ENCODE measurements at places on chromosomes 2 and 18.

- no peak for DNase-seq
Measured at GRCh38 chr18:52341608-52342381, 1.8 kb downstream of the DCC start.

GRCh38 chr2:26072925-26073768 is 39.3 kb downstream of the RAB10 start:
- no peak for DNase-seq

DNA sequence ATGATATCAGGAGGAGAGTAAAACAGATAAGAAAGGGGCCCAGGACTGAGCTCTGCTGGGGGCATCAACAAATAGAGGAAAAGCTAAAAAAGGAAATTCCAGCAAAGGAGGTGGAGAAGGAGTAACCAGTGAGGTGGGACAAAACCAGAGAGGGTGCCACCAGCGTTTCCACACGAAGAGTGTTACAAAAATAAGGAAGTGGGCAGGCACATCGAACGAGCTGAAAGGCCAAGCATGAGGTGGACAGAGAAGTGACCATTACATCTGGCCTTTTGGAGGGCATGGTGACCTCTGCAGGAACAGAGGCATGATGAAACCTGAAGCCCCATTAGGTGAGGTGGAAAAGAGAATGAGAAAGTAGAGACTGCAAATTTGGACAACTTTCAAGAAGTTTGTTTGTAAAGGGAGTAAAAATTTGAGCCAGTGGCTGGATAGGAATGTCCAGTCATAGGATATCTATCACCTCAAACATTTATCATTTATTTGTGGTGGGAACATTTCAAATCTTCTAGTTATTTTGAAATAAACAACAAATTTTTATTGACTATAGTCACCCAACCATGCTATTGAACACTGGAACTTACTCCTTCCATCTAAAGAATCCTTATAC is 18.4 kb upstream of the VIT start:
- DNase-seq = no peak

DNA sequence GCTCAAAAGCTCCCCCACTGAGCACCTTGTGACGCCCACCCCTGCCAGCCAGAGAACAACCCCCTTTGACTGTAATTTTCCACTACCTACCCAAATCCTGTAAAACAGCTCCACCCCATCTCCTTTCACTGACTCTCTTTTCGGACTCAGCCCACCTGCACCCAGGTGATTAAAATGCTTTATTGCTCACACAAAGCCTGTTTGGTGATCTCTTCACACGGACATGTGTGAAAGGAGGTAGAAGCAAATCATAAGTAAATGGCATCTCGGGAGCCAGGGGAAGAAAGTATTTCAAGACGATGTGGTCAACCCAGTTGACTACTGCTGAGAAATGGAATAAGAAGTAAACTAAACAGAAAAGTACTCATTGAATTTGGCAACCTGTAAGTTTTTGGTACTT is 11.2 kb upstream of the NCKAP1 start:
- DNase-seq = no peak

DNA sequence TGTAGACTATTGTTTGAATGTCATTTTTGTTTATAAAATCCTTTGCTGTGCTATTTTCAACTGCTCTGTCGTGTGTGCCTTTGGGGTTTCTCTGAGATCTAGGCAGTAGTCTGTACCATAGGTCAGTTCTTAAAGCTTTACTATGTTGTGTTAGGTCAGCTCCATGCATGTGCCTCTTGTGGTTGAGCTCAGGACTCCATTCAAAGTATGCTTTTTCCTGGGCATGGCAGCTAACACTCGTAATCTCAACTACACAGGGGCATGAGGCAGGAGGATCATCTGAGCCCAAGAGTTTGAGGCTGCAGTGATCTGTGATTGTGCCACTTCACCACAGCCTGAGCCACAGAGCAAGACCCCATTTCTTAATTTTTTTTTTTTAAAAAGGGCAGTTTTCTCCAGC is 174.4 kb upstream of the SPHKAP start:
- DNase-seq = no peak

- no peak for DNase-seq
Measured at GRCh38 chr2:234273887-234274584, 222.8 kb downstream of the ARL4C start.

- DNase-seq = no peak
Measured at GRCh38 chr2:160440888-160441287, 52.7 kb downstream of the RBMS1 start.

GRCh38 chr2:74327199-74327598 is 16.0 kb downstream of the SLC4A5 start:
- no peak for DNase-seq

DNA sequence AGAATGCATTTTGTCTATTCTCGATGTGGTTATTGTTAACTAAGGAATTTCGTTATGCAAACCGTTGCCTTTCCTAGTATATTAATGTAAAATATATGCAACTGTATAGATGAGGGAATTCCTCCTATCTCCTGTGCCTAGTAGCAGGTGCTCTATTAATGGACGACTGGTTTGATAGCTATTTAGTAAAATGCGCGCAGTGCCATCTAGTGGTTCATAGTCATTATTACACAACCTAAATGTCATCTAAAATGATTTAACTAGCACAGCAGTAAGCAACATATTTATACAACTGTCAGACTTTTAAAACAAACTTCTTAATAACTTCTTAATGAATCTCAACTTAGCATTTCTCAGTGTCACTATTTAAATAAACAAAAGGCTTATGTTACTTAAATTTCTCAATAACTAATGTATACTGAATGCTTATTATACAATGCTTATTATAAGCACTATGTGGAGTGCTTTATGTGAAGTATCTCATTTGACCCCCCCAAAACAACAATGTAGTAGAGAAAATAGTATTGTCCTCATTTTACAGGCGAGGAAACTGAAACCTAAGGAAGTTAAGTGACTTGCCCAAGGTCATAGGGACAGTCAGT is 77.9 kb downstream of the DTNA start:
- DNase-seq = peak; percentile 46

GRCh38 chr2:174138161-174138560 is 110.2 kb downstream of the OLA1 start:
- DNase-seq = no peak

GRCh38 chr2:12155303-12156051 is 409.0 kb downstream of the LPIN1 start:
- no peak for DNase-seq

GRCh38 chr2:17319090-17319489 is 199.2 kb downstream of the RAD51AP2 start:
- no peak for DNase-seq

GRCh38 chr2:30601375-30601774 is 154.3 kb downstream of the LCLAT1 start:
- DNase-seq = no peak

- DNase-seq = no peak
Measured at GRCh38 chr18:32173654-32174053, 16.2 kb upstream of the MEP1B start.

DNA sequence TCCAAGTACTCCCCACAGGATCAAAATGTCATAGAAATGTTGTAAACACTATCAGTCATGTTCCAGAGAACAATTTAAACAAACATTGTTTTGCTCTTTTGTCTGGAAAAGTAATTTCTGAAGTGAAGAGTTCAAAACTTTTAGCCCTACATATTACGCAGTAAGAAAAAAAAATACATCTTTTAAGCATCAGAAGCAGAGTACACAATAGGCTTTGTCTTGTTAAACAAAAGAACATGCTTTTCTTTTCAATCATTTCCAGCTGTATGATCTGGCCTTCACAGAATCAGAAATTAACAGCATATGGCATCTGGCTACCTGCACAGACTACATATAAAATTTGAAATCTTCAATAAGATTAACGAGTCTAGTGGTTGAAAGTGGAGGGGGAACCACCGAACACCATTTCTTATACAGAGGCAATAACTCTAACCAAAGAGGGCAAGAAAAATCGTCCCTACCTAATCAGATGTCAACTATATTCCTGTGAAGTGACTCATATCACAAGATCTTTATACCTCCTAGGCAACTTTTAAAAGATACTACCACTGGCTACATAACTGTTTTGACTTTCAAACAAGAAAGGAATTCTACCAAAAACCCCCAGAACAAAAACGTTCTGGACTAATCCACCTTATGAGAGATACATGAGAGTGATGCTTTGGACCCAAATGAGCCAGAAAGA is 149.3 kb downstream of the EXOC6B start:
- no peak for DNase-seq

DNA sequence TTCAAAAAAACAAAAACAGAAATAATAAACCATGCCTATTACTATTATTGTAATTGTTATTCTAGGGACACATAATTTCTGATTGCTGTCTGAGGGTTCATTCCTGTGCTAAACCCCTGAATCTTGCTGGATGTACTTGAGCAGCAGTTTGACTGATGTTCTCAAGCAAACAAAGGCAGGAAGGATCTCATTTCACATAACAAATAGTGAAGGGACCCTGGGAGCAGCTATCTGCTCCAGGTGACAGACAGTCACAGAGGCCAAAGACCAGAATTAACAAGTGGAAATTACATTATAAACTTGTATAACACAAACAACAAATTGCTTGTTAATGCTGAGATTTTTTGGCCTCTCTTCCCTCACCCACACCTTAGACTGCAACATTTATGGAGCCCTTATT is 284.2 kb downstream of the THSD7B start:
- no peak for DNase-seq

- DNase-seq = no peak
Measured at GRCh38 chr2:177758591-177759371, 313.8 kb downstream of the PDE11A start.

GRCh38 chr18:76491776-76492668 is 3.0 kb downstream of the ZNF516 start:
- no peak for DNase-seq

GRCh38 chr2:9753665-9754531 is 89.4 kb upstream of the TAF1B start:
- DNase-seq = no peak

DNA sequence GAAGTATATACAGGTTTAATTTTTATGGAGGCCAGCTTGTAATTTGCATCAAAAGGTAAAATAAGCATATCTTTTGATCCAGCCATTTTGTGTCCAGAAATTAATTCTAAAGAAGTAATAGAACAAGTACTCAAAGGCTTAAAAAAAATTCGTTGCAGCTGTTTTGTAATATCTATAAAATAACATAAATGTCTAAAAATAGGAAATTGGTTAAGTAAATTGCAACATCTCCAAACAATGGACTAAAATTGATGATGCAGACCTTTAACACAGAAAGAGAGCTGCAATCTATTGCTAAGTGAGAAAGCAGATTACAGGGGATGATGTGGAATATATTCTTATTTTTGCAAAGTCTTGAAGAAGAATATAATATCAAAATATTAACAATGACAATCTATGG is 19.4 kb downstream of the AAK1 start:
- DNase-seq = no peak

GRCh38 chr2:54209379-54209778 is 46.6 kb downstream of the TSPYL6 start:
- no peak for DNase-seq

DNA sequence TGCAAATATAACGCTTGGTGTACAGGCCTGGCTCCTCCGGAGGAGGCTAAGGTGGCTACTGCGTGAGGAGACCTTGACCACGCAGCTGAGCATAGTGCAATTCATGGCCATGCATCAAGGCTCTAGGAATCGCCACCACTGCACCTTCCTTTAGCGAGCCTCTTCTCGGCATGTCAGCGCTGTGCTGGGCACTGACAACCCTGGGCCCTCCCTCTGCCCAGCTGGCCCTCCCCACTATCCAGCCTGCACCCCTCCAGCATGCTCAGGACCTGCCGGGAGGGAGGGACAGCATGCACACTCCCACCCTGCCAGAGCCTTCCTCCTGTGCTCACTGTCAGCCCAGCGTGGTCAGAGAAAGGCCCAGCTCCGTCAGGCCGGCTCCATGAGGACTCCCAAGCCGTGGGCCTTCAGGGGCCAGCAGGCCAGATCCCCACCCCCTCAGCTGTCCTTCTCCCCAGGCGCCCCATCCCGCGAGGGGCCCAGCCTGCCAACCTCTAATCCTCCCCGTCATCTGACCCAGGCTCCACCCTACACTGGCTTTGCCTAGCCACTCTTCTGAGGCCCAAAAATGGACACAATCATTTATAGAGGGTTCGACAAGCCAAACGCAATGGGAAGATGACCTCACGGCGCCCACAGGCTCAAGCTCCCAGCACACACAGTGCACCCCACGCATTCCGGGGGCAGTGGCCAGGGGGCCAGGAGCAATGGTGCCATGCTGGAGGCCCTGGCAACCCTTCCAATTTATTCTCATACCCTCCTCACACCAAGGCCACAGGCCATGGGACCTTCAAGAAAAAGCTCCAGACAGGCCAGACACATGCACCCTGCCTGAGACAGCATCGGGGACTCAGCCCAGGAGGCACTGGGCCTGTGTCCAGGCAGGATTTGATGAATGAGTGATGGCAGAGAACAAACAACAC is 3.5 kb downstream of the BIN1 start:
- no peak for DNase-seq

- DNase-seq = no peak
Measured at GRCh38 chr2:10493075-10493633, 45.0 kb upstream of the ODC1 start.

GRCh38 chr2:149164296-149164695 is 125.8 kb downstream of the LYPD6B start:
- no peak for DNase-seq

DNA sequence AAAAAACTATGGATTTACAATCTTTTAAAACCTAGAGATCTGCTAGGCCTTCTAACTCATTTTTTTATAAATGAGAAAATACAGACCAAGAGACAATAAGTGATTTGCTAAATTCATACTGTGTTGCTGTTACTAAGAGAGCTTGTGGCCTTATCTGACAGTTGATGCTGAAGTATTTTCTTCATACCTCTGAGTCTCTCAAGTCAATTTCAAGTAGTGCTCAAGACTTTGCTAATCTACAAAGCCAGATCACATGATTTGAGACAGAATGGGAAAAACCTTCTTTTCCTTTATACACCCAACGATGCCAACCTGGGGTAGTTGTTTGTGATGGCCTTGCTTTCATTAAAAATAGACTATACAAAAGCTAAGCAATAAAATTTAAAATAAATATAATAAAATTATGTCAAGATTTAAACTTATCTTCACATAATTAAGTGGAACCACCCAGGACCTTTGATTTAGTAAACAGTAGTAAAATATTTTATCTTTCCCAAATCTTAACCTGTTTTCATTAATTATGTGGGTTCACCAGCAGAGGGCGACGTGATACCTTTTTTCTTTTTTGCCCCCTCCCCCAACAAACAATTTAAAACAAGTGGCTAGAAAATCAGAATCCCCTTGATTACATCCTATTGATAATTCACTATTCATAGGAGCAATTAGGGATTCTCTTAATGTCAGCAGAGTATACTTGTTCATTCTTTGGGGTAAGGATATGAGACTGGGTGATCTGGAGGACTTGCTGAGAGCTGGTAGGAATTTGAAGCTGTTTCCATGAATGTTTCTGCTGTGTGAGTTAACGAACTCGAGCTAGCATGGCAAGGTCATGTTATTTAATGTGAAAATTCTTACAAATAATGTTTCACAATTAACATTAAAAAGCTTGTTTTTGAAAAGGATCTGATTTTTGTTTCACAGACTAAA is 49.6 kb upstream of the SLC5A7 start:
- DNase-seq = no peak
